ENCODE measurements at places on chromosomes 16 and 17.

DNA sequence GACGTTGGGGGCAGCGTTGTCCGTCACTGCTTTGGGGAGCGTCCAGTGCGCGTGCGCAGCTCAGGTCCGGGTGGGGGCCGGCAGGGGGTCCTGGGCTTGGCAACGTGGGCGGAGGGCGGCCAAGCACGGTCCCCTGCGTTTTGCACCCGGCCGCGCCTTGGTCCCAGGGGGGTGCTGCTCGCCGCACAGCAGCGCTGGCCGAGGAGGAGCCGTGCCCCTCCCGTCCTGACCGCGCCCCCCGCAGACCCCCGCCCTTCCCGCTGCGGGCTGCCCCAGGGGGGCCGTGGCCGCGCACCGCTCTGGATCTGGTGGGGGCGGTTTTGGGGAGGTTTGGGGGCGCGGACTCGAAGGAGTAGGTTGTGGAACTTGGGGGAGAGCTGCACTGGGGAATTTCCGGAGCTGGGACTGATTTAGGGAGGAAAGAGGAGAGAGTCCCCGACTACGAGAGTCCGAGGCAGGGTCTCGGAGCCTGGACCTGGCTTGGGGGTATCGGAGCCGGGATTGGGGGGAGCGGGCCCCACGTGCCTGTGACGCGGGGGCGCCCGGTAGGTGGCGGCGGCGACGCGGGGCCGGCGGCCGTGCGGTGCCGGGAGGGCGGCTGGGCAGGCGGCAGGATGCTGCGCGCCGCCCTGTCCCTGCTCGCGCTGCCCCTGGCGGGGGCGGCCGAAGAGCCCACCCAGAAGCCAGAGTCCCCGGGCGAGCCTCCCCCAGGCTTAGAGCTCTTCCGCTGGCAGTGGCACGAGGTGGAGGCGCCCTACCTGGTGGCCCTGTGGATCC, at the start of gene SLC9A5:
SLC9A5 (plus strand) TSS at position 579 of the 777 bp plus-strand sequence; CDS start at position 615, 36 bp downstream.
- DNase-seq: no peak

GRCh38 chr16:75231570-75231969, 12.8 kb downstream of the CTRB1 start:
- DNase-seq: no peak

DNA sequence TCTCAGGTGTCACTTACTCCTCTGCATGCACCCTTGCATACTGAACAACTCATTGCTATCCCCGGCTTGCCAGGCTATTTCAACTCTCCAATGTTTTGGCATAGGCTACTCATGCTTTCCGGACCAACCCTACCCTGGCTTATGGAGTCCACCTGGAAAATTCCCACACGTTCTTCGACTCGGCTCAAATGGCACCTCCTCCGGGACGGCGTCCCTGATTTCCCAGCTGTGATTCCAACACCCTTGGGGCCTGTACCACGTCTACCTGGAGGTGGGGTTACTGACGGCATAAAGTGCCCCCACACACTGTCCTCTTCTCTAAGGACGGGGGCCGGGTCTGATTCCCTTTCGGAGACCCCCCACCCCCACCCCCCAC, 498 bp downstream of the SMYD4 start:
- DNase-seq: no peak

DNA sequence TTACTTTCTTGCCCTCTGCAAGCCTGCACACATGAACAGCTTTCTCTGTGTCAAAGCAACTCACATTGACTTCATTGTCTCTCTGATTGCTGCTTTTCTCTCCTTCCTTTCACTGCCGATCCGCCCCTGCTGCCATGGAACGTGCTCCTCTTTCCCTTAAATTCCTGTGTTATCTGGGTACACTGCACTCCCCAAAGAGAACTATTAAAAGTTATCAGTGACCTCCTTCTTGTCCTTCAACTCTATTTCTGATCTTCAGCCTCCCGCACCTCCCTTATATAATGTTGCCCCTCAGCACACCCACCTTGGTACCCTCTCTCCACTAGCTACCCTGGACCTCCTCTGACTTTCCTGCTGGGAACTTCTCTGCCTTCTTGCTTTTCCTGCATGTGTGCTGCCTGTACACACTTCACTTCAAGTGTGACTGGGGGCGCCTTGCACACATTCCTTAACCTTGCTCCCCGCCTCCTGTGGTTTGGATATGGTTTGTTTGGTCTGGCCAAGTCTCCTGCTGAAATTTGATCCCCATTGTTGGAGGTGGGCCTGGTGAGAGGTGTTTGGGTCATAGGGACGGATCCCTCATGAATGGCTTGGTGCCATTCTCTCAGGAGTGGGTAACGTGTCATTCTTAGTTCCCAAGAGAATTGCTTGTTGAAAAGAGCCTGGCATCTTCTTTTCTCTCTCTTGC, 26.7 kb upstream of the PMP22 start:
- no peak for DNase-seq

- peak; percentile 36 for DNase-seq
These were observed 219.9 kb downstream of the ENGASE start for GRCh38 chr17:79294459-79295071.

- DNase-seq: no peak
These were observed 293.8 kb upstream of the AXIN2 start for GRCh38 chr17:65855245-65855644.

- no peak for DNase-seq
These were observed 120.6 kb upstream of the FOXF1 start for GRCh38 chr16:86389566-86390328.

DNA sequence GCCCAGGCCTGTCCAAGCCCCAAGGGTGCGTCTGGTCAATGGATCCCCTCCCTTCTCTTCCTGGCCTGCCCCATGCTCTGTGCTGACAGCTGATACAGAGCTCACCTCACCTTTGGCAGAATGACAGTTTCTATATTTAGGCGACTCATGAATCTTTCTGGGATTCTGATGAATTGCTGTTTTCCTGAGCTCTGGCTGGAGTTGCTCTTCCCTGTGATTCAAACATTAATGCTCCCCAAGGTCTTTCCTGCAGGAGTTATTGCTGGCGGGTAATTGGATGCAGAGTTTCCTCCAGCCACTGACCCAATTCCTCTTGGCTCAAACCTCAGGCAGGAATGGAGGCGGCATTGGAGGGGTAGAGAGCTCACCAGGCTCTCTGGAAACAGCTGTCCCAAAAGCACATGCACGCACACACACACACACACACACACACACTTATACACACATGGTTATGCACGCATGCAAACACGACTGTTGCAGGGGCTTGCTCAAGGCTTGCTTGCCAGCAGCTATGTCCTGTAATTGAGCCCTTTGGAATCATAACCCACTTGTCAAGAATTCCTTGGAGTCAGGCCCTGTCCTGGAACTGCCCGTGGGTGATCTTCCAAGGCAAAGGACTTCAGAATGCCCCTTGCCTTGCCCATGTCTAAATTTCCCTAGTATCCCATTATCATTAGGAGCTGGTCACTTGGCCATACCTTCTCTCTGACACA, 128.8 kb downstream of the ASIC2 start:
- DNase-seq: no peak

DNA sequence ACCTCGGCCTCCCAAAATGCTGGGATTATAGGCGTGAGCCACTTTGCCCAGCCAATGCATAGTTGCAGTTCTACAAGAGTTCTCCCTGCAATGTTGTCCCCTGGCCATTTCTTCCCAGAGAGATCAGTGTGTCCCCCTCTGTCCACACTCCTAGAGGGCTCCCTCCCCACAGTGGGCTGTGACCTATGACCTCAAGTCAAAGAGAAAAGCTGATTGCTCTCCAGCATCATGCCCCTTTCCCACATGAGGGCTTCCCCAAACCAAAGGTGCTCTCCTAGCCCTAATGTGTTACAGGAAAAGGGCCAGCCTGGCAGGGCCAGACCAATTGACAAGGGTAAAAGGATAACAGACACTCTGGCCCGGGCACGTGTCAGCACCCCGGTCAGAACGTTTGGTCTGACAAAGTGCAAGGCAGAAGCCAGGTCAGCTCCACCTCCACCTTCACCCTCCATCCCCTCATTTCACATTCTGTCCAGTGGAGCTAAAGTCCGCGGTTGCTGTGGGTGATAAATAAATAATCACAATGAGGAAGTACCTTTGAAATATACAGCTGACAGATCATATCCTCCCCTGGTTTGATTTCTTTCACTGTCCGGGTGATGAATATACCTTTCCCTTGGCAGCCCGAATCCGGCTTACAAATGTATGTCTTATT, 17.8 kb downstream of the TTLL6 start:
- no peak for DNase-seq

- no peak for DNase-seq
These were observed 22.0 kb upstream of the FLCN start for GRCh38 chr17:17258998-17259397.

DNA sequence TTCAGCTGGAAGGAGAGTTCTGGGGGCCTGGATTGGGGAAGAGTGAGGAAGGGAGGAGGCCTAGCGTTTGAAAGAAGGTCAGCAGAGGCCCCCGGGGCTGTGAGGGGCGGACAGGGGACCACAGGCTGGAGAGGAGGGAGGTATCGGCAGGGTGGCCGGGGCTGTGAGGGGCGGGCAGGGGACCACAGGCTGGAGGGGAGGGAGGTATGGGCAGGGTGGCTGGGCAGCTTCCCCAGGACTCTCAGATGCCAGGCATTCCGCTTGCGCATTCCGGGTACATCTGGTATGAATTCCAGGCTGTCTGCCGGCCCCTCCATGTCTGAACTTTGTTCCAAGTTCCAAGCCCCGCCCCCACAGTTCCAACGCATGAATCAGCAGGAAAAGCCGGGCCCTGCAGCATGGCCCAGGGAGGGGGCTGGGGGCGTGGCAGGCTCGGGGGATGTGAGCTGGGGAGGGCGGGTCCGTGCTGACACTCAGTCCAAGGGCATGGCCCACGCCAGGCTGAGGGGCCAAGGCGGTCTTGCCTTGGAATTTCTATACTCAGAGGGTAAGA, 4.3 kb upstream of the TLCD2 start:
- no peak for DNase-seq

DNA sequence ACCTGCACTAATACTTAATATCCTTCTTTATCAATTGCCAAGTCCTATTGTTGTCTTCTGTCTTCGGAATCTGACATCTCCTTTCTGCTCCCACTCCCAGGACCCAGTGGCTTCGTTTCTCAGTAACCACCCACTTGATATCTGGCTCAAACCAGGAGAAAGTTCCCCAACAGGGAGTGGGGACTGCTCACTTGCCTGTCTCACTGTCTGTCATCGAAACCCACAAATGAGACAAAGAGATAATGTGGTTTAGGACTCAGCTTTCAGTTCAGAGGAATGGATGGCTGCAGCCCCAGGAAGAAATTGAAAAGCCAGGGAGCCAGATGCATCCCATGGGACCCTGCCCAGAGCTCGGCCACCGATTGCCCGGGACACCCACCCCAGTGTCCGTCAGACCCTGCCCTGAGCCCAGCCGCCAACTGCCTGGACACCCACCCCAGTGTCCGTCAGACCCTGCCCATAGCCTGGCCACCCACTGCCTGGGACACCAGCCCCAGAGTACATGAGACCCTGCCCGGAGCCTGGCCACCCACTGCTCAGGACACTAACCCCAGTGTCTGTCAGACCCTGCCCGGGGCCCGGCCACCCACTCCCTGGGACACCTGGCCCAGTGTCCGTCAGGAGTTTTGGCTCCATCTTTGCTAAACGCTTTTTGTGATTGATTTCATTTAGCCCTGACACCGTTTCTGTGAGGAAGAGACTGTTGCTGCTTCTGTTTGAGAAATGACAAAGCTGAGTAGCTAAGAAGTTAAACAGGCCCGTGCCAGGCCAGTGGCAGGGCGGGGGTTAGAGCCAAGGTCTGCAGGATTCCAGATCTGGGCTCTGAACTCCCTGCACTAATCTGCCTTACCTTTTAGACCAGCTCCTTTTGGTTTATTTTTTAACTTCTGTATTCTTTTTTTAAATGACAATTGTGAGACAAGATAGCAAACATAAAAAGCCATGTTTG, 251.4 kb downstream of the PHKB start:
- DNase-seq: no peak

DNA sequence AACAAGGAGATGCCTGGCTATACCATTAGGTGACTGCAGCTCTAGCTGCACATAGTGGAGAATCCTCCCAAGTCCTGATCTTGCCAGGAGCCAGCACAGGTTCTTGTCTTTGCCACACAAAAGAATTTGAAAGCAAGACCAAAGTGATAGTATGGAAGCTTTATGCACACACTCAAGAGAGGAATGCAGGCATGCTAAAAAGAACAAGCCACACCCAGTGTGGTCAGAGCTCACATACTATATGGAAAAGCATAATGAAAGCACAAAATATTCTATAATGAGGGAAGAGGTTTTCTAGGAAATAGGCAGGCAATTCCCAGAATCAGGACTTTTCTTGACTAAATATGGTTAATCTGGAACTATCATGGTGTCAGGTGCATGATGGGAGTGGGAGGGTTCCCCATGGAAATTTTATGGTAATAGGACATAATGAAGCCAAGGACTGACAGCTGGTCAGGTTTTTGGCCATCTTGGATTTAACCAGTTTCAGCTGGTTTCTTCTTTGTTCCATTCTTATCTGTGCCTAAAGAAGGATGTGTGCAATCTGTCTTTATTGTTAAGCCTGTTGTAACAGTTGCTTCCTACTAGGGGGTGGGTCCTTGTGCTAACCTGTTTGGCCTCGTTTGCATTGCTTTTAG, 171.6 kb downstream of the ZNF18 start:
- no peak for DNase-seq

Data from activated CD4-positive, alpha-beta T cell treated with anti-CD3 and anti-CD28 coated beads, Interleukin-2, amount 50 U/mL, for 1 hour (primary cell).